ENCODE measurements at places on chromosomes 12 and 14. TPM values are rescaled to one million over a fixed set of nuclear protein-coding genes. Genes with fewer than 3 reads are reported as not detected.

- H3K27me3 ChIP-seq, result no peaks in the 10 kb centered on the region
- no peak overlapping the region for H3K27ac ChIP-seq
- no peak for DNase-seq
- H3K4me3 ChIP-seq, result no peak overlapping the region
These were observed 67.8 kb upstream of the PYGL start for GRCh38 chr14:51012055-51012454.

The LRFN5 gene
- total RNA-seq, result not detected

DNA sequence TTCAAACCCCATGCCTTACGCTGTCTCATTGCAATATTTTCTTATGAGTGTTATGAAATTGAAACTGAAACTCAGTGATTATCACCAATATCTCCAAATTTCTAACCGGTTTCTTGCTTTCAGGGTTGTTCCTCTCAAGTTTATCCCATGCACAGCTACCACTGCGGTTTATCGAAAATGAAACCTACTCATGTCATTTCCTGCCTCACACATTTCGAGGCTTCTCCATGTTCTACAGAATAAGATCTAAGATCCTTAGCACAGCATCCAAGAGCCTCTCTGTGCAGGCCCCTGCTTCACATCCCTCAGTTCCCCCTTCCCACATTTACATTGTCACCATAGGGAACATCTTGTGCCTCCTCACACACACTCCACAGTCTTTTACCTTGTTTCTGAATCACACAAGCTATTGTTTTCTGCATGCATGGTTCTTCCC lies 45.5 kb upstream of the FAR2 start:
- no peak overlapping the region for H3K4me3 ChIP-seq
- H3K4me1 ChIP-seq, result peaks cover 12% of the 10 kb centered on the region
- H3K27me3 ChIP-seq, result no peaks in the 10 kb centered on the region
- DNase-seq, result peak; percentile 84
- no peaks in the 10 kb centered on the region for H3K36me3 ChIP-seq

The LBHD2 gene
- total RNA-seq, result not detected

The CIDEB gene
- total RNA-seq, result 46.6 TPM

DNA sequence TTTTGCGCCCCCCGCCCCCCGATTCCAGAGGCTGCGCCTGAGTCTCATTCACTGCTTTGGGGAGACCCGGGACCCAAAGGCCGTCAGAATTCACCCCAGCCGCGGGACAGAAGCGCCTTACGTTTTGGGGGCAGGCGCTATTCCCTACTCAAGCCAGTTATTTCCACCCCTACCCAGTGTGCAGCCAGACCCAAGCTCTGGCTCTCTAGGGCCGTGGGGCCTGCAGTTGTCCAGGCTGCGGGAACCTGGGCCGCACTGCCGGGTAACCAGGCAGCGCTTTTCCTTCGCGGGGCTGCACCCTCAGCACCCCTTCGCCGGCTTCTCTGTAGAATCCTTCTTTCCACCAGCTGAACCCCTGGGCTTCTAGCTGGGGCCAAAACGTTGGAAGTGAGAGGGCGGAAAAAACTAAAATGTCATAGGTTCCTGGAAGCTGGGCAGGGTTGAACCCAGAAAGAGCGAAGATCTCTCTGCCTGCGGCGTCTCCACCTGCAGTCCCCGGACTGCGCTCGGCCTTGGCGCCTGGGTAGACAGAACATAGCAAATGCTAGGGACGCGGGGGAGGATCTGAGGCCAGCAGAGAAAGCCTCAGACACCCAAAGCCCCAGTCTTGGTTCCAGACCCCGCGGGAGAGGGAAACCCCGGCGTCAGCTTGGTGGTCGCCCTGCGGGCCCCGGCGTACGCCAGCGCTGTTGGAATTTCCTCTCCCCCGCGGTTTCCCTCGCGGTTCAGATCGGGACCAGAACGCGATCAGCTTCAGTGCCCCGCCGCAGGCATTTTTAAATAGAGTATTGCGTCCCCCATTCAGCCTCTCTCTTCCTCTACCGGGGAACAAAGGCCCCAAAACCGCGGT lies 18.3 kb downstream of the TBX3 start:
- no peaks in the 10 kb centered on the region for H3K36me3 ChIP-seq
- no peak overlapping the region for H3K27ac ChIP-seq
- H3K4me3 ChIP-seq, result no peak overlapping the region
- no peaks in the 10 kb centered on the region for H3K4me1 ChIP-seq
- H3K27me3 ChIP-seq, result peaks cover 22% of the 10 kb centered on the region

DNA sequence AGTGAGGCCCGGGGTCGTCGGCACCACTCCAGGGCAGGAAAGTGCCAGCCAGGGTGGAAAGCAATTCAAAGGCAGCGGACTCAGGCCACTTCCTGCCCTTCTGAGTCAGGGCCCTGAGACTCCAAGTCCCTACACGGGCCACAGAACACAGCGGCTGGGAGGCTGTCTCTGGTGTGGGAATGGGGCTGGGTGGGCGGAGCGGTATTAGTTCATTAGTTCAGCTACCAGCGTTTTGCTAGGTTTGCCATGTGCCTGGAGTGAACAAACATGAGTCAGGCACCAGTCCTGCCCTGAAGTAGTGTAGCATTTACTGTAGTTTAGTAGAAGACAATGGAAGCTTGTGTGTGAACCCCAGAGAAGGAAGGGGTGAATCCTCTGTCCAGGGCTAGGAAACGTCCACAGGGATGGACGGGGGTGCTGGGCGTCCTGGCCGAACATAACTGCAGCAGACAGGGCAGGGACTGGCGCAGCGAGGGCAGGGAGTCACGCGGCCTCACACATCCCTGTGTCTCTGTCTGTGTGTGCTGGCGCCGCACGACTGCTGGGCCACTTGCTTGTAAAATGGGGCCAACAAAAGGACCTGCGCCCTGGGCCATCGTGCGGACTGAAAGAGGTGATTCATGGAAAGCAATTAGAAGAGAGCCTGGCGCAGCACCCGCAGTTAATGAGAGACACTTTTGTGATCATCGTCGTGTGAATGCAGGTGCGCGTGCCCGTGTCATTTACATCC lies 186.4 kb upstream of the PRMT8 start:
- no peaks in the 10 kb centered on the region for H3K27me3 ChIP-seq
- H3K36me3 ChIP-seq, result no peaks in the 10 kb centered on the region
- peaks cover 11% of the 10 kb centered on the region for H3K4me1 ChIP-seq
- DNase-seq, result no peak
- H3K4me3 ChIP-seq, result no peak overlapping the region

The CDK2 gene
- total RNA-seq, result 19.5 TPM

DNA sequence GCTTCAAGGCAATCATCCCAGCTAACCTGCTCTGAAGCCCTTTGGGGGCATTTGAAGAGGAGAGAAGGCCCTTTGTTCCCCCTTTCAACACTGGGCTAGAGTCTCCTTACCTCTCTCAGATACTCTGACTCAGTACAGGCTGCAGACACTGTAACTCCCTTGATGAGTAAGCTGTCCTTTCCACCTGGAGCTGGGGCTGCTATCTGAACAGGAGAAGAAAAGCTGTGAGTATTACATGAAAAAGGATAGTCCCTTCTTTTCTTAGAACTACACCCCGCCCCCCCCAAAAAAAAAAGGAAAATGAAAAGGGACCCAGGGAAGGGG lies 186.6 kb upstream of the PLEKHG7 start:
- H3K4me1 ChIP-seq, result no peaks in the 10 kb centered on the region
- H3K27me3 ChIP-seq, result no peaks in the 10 kb centered on the region
- DNase-seq, result no peak
- H3K27ac ChIP-seq, result no peak overlapping the region

The SMCO2 gene
- not detected for total RNA-seq

DNA sequence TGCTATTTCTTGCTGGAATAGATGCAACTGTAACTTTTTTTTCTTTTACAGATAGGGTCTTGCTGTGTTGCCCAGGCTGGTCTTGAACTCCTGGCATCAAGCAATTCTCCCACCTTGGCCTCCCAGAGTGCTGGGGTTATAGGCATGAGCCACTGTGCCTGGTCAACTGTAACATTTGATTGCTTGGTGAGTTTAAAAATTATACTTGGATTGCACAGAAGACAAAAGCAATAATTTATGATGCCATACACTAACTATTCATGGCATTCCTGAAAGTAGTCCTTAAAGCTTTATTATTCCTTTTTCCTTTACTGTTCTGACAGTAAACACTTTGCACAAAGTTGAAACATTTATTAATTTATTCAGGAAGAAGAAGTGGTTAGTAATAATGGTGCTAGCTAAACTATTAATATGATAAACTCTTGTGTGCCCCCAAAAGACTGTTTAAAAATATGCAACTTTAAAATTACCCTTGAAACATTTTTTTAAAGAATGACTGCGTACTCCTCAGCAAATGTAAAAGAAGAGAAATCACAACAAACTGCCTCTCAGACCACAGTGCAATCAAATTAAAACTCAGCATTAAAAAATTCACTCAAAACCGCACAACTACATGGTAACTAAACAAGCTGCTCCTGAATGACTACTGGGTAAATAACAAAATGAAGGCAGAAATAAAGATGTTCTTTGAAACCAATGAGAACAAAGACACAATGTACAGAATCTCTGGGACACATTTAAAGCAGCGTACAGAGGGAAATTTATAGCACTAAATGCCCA lies 8.3 kb downstream of the PTPRB start:
- H3K4me1 ChIP-seq, result no peaks in the 10 kb centered on the region
- no peaks in the 10 kb centered on the region for H3K36me3 ChIP-seq
- no peaks in the 10 kb centered on the region for H3K27me3 ChIP-seq
- H3K27ac ChIP-seq, result no peak overlapping the region
- no peak for DNase-seq

The TCL1B gene
- not detected for total RNA-seq

DNA sequence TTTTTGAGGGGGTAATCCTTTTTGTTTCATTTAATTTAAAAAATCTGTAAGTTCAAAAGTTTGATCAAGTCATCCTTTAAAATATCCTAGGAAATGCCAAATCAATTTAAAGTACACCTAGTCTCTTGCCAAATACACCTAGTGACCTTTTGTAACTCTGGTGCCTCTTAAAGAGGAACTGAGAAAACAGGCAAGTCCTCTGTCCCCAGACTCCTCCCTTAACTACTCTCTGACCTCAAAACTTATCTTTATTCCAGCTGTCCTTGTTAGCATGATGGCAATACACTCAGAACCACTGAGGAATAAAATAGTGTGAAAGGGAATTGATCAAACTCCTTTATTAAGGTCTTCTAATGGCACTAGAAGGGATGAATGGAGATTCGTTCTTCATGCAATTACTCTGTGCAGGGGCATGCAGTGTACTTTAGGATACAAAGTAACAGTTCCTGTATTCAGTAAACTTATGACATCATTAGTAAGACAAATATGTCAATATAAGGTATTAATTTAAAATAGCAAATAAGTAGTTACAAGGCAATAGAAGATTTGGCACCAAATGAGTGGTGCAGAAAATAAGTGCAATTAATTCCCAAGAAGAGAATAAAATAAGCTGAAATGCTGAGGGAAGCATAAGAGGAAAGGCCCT lies 3.3 kb downstream of the FAR2 start:
- H3K27me3 ChIP-seq, result no peaks in the 10 kb centered on the region
- H3K36me3 ChIP-seq, result no peaks in the 10 kb centered on the region
- H3K4me3 ChIP-seq, result no peak overlapping the region
- no peak for DNase-seq
- H3K27ac ChIP-seq, result no peak overlapping the region
- H3K4me1 ChIP-seq, result peaks cover 19% of the 10 kb centered on the region

GRCh38 chr14:44339862-44340261 lies 167.2 kb downstream of the FSCB start:
- no peak overlapping the region for H3K27ac ChIP-seq
- no peak overlapping the region for H3K4me3 ChIP-seq
- no peaks in the 10 kb centered on the region for H3K27me3 ChIP-seq
- H3K36me3 ChIP-seq, result no peaks in the 10 kb centered on the region

- H3K27me3 ChIP-seq, result no peaks in the 10 kb centered on the region
- no peak for DNase-seq
- H3K36me3 ChIP-seq, result no peaks in the 10 kb centered on the region
- H3K4me3 ChIP-seq, result no peak overlapping the region
- no peaks in the 10 kb centered on the region for H3K4me1 ChIP-seq
These were observed 24.7 kb upstream of the ANO6 start for GRCh38 chr12:45191239-45191638.

GRCh38 chr14:102496958-102497744 lies 12.4 kb downstream of the ANKRD9 start:
- H3K4me3 ChIP-seq, result no peak overlapping the region
- H3K4me1 ChIP-seq, result peaks cover 14% of the 10 kb centered on the region
- H3K27ac ChIP-seq, result no peak overlapping the region
- no peak for DNase-seq
- peaks cover 4% of the 10 kb centered on the region for H3K36me3 ChIP-seq

The PTPN6 gene
- 357 TPM for total RNA-seq

GRCh38 chr14:55071870-55072640 lies 20.6 kb downstream of the MAPK1IP1L start:
- peaks cover 7% of the 10 kb centered on the region for H3K4me1 ChIP-seq
- H3K36me3 ChIP-seq, result peaks cover 6% of the 10 kb centered on the region
- H3K27ac ChIP-seq, result peak overlapping the region; percentile 58
- no peak for DNase-seq
- H3K27me3 ChIP-seq, result no peaks in the 10 kb centered on the region

The CCDC59 gene
- 124 TPM for total RNA-seq

The TDRD9 gene
- total RNA-seq, result 0.75 TPM

DNA sequence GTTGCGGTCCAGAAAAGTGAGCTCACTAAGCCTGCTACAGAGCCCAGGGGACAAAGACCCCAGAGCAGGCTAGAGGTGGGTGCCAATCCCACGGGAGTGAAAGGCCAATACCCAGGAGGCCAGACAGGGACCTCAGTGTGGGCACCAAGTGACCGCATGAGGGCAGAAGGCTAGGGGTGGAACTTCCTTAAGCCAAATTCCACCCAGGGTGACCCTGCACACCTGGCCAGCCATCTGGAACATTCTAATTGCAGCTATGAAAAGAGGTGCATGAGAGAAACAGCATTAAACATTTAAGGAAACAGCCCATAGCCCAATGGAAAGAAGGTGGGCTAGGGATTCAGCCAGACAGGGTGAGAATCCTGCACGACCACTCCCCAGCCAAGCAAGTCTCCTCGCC lies 19.4 kb downstream of the GLTP start:
- no peak for DNase-seq
- H3K4me1 ChIP-seq, result peaks cover 27% of the 10 kb centered on the region
- no peaks in the 10 kb centered on the region for H3K27me3 ChIP-seq
- H3K36me3 ChIP-seq, result peaks cover 24% of the 10 kb centered on the region

- DNase-seq, result no peak
- H3K27me3 ChIP-seq, result no peaks in the 10 kb centered on the region
- H3K4me3 ChIP-seq, result no peak overlapping the region
- H3K4me1 ChIP-seq, result no peaks in the 10 kb centered on the region
These were observed 12.5 kb downstream of the HSD17B6 start for GRCh38 chr12:56775638-56776037.

- peaks cover 9% of the 10 kb centered on the region for H3K4me1 ChIP-seq
- H3K27ac ChIP-seq, result no peak overlapping the region
- DNase-seq, result no peak
- no peak overlapping the region for H3K4me3 ChIP-seq
- H3K27me3 ChIP-seq, result no peaks in the 10 kb centered on the region
- H3K36me3 ChIP-seq, result no peaks in the 10 kb centered on the region
These were observed 24.6 kb upstream of the BATF start for GRCh38 chr14:75497701-75498100.

GRCh38 chr14:63938198-63939005 lies 85.6 kb downstream of the SYNE2 start:
- H3K4me3 ChIP-seq, result no peak overlapping the region
- H3K27ac ChIP-seq, result peak overlapping the region; percentile 60
- H3K4me1 ChIP-seq, result peaks cover 29% of the 10 kb centered on the region
- peaks cover 7% of the 10 kb centered on the region for H3K36me3 ChIP-seq
- no peak for DNase-seq
- H3K27me3 ChIP-seq, result no peaks in the 10 kb centered on the region

- peaks cover 4% of the 10 kb centered on the region for H3K27me3 ChIP-seq
- H3K4me3 ChIP-seq, result no peak overlapping the region
- H3K4me1 ChIP-seq, result peaks cover 11% of the 10 kb centered on the region
- peak; percentile 15 for DNase-seq
- no peaks in the 10 kb centered on the region for H3K36me3 ChIP-seq
These were observed 2.2 kb downstream of the DACT1 start for GRCh38 chr14:58639842-58640484.

The TAS2R46 gene
- 4.4 TPM for total RNA-seq

Data from natural killer cell (primary cell).